ENCODE measurements at places on chromosomes 16 and 17.

DNA sequence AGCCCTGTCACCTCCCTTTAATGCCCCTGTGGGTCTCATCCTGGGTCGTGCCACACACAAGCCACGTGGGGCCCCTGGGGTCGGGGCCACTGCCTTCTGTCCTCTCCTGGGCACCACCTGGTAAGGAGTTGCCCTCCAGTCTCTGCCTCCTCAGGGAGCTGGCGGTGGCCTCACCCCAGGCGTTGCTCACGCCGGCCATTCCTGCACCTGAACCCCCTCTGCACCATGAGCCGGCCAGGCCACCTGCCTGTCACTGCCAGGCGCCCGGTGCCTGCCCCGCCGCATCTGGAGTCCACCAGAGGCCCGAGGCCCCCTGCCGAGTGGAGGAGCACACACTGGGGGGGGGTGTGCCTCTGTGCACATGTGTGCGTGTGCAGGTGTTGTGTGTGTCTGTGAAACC is 10.4 kb downstream of the NHERF2 start:
- no peak for DNase-seq

- no peak for DNase-seq
Measured at GRCh38 chr17:77217566-77217965, 76.8 kb downstream of the SEC14L1 start.

GRCh38 chr16:69818891-69819545 is 56.9 kb downstream of the WWP2 start:
- DNase-seq, result no peak

DNA sequence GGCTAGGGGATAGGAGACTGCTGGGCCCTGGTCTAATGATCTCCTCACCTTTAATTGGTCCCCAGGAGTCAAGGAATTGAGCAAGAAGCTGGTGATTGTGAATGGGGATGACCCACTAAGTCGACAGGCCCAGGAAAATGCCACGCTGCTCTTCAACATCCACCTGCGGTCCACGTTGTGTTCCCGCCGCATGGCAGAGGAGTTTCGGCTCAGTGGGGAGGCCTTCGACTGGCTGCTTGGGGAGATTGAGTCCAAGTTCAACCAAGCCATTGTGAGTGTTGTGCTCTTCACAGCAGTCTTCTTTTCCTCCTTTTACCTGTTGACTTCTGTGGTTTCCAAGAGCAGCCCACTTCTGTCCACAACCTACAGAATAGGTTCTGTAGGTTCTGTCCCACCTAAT is 19.4 kb downstream of the POLR2A start:
- no peak for DNase-seq

DNA sequence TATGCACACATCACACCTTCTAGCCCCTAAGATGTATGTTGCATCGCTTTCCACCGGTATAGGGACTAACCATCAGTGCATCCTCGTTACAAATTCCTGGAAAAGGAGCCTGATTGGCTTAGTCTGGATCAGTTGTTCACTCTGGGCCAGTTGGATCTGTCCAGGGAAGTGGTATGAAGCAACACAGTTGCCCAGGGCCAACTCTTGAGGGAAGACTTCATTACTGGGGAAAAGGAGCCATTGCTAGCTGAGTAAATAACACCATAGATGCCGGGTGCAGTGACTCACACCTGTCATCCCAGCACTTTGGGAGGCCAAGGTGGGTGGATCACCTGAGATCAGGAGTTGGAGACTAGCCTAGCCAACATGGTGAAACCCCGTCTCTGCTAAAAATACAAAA is 275.2 kb upstream of the RBFOX1 start:
- no peak for DNase-seq

DNA sequence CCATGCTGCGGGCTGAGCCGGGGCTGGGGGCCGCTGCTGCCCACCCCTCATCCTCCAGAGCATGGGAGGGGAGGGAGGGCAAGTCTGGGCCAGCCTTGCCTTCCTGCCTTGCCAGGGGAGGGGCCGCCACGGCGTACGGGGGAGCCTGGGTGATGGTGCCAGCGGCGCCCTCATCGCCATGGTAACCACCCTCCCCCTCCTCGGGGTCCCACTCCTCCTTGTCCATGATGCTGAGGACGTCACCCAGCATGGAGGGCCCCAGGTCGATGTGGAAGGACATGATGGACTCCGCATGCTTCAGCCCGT is 23.9 kb upstream of the CPSF4L start:
- DNase-seq, result no peak

GRCh38 chr16:53053967-53054669 is 673 bp upstream of the CHD9 start:
- no peak for DNase-seq

- DNase-seq, result no peak
Measured at GRCh38 chr17:10155371-10156076, 42.9 kb downstream of the GAS7 start.
